Activated T-helper 1 cell treated with anti-CD3 and anti-CD28 coated beads, Interleukin-12 subunit alpha, Interleukin-12 subunit beta, Interleukin-2, Interleukin-4 antibody, amounts not matched to agents 30 ng/mL and 10 ng/mL and 1 ng/mL, durations not matched to agents 14 hours and 24 hours and 36 hours (primary cell): ENCODE measurements at places on chromosomes 11 and 22. TPM values are rescaled to one million over a fixed set of nuclear protein-coding genes. Genes with fewer than 3 reads are reported as not detected.

- H3K27me3 ChIP-seq, result peaks cover 2% of the 10 kb centered on the region
- H3K4me1 ChIP-seq, result no peaks in the 10 kb centered on the region
- no peak overlapping the region for H3K4me3 ChIP-seq
- H3K27ac ChIP-seq, result no peak overlapping the region
- no peak for DNase-seq
- H3K36me3 ChIP-seq, result no peaks in the 10 kb centered on the region
These were observed 32.5 kb upstream of the APLNR start for GRCh38 chr11:57269571-57270021.

ANO9 gene
- 33.1 and 33.8 TPM in 2 replicates for total RNA-seq

RCOR2 gene
- total RNA-seq, result 0.21 and 0.34 TPM in 2 replicates

DNA sequence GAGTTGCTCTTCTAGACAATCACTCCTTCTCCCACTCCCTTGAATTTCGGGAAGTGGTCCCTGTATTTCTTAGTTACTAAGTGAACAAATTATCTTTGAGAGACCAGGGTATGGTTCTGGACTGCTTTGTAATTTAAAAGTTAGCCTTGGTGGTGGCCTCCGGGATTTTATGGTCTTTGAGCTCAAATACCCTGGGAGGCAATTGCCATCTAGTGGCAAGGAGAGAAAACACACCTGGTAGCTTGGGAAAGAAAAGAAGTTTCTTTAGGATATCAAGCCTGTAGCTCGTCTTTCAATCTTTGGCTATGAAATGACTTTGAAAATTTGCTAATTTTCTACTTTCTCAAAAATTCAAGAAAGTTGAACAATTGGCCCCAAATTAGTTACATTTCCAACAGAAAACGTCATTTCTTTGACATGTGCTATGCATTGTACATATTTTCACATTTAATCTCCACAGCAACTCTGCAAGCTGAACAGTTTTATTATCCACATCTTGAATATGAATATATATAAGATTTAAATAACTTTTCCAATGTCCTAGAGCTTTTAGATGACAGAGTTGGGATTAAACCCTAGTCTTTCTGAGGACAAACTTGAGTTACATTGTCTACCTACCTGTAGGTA lies 39.1 kb downstream of the MMP27 start:
- no peak overlapping the region for H3K27ac ChIP-seq
- no peaks in the 10 kb centered on the region for H3K4me1 ChIP-seq
- no peak overlapping the region for H3K4me3 ChIP-seq

- no peak overlapping the region for H3K4me3 ChIP-seq
- no peak overlapping the region for H3K27ac ChIP-seq
- no peak for DNase-seq
- H3K4me1 ChIP-seq, result peaks cover 12% of the 10 kb centered on the region
These were observed 3.8 kb upstream of the ZNF195 start for GRCh38 chr11:3382613-3383285.

DNA sequence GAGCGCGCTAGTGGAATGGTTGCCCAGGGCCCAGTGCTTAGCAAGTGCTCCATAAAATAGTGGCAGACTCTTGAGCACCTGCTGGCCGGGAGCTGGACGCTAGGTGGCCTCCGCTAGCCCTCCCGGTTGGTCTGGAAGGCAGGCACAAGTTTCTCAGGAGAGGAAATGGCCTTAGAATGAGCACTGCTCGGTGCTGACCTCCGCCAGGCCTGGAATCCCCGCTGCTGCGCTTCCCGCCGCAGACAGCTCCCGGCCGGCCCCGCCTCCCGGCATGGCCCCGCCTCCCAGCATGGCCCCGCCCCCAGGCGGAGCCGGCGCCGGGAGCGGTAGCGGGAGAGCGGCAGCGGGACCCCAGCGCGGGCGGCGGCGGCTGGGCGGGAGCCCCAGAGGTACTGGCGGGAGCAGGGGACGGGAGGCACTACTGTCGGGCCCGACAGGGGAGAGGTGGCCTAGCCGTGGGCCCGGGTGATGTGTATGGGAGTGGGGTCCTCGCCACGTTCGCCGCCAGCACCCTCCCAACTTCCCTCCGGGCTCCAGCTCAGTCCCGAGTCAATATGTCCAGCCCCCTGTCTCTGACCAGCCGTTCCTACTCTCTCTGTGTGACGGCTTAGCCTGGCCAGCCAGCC lies at the start of gene SIPA1:
SIPA1 (plus strand) TSS at position 308 of the 626 bp plus-strand sequence. CDS start 2,821 bp downstream, outside the sequence.
- no peaks in the 10 kb centered on the region for H3K27me3 ChIP-seq
- DNase-seq, result peak; percentile 74
- peaks cover 22% of the 10 kb centered on the region for H3K36me3 ChIP-seq
- H3K4me3 ChIP-seq, result peak within 1 kb of the TSS; percentile 82
- peak within 1 kb of the TSS; percentile 83 for H3K27ac ChIP-seq

GRCh38 chr11:95483339-95483738 lies 252.3 kb upstream of the SESN3 start:
- H3K36me3 ChIP-seq, result no peaks in the 10 kb centered on the region
- H3K4me1 ChIP-seq, result peaks cover 11% of the 10 kb centered on the region
- no peak overlapping the region for H3K27ac ChIP-seq
- no peak overlapping the region for H3K4me3 ChIP-seq
- DNase-seq, result no peak
